ENCODE measurements at places on chromosomes 1 and 21.

DNA sequence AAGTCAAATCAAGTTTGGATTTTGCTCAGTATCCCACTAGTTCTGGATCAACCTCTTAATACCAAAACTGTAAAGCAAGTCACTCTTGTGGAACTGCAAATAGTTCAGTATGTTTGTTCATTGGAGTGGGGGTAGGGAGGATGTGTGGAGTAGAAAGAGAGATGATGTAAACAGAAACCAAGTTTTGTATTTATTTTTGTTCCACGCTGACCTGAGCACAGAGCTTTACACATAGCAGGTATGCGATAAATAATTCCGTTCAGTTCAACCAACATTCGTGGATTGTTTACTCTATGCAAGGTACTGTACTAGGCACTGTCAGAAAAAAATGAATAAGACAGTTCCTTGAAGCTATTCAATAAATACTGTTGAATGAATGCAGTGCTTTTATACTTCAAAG, 4.5 kb upstream of the ZNF644 start:
- no peak for DNase-seq

- no peak for DNase-seq
Measured at GRCh38 chr1:162983671-162984425, 85.3 kb upstream of the RGS4 start.

- no peak for DNase-seq
Measured at GRCh38 chr1:48017716-48018115, 20.5 kb upstream of the TRABD2B start.

DNA sequence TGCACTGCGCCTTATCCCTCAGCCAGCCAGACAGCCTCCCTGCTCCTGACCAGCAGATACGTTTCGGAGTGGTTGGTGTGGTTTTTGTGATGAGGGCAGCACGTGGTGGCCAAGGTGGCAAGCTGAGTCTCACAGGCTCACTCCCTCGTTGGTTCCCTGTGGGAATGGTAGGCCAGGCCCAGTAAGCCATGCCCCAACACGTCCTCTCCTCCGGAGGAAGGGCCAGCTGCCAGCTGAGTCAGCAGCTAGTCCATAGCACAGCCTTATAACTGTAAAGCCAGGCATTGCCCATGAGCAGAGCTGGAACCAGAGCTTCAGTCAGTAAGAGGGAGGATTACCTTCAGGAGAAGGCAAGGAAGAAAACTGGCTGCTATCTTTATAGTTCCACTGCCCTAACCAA, 29.5 kb downstream of the SZRD1 start:
- DNase-seq = peak; percentile 17

- no peak for DNase-seq
Measured at GRCh38 chr1:207393610-207394009, 60.5 kb upstream of the CR2 start.
